ENCODE measurements at places on chromosomes 16 and 17.

GRCh38 chr17:50682938-50683337, 24.8 kb downstream of the ANKRD40 start:
- DNase-seq, result no peak

DNA sequence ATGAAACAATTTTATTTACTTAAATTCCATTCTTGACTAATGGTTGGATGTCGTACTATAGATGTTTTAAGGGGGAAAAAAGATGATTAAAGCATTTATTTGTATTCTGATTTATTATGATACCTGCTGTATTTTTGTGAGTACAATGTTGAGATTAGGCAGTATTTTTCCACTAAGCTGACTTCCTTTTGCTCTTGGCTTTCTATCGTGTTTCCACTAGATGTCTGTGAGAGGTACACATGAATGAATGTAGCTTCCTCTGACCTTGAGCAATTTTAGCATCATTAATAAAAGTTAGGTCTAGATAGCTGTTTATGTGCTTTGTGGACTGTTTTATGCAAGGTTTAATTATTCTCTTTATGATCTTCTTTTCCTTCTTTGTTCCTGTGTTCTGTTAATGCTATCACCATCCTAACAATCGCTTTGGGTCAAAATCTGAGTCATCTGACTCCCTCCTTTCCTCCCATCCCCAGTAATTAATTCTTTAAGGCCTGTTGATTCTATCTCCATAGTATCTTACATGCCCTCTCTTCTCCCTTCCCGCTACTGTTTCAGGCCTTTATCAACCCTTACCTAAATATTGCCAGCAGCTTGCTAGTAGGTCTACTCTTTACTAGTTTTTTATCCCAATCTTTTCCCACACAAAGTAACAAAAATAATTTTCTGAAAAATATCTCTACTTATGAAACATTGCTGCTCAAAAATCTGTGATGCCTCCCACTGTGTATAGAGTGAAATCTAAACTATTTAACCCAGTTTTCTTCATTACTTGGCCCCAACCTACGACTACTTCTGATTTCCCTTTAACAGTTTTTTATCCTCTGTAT, 76.0 kb downstream of the VMP1 start:
- DNase-seq, result peak; percentile 58

- peak; percentile 50 for DNase-seq
These were observed 146.1 kb downstream of the SEC14L1 start for GRCh38 chr17:77286641-77287431.

DNA sequence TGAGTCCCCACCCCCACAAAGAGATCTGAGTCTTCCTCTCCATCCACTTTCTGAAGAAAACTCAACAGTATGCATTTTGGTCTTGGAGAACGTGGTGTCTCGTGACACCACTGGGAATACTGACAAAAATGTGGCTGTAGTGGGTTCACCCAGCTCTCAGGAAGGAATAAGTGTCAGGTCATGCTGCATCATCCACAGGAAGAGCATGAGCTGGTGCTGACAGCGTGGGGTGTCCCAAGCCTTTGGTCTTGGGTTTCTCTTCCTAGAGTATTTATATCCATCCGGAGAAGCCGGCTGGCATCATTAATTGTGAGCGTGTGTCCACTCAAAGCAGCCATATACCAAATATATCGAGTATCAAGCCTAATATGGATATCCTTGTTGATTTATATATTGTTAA, 55.9 kb downstream of the C17orf67 start:
- DNase-seq, result no peak

DNA sequence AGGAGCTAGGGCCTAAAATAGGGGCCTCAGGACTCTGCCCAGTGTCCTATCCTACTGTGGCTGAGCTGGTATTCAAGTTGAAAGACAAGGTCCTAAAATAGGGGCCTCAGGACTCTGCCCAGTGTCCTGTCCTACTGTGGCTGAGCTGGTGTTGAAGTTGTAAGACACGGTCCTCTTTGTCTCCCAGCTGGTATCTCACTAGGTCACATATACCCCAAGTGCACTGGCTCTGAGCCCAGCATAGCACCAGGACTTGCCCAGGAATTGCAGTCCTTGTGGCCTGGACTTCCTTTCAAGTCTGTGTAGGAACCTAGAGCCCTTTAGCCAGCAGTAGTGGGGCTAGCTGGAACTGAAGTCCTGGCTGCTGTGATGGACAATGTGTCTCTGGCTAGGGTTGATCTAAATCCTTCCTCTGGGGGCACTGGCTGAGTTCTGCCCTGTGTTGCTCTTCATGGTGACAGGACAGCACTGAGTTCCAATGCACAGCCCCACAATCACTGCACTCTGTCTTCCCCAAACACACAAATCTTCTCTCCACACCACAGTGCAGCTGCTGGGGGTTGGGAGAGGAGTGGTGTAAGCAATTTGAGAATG, 260.5 kb downstream of the HAPSTR1 start:
- no peak for DNase-seq

DNA sequence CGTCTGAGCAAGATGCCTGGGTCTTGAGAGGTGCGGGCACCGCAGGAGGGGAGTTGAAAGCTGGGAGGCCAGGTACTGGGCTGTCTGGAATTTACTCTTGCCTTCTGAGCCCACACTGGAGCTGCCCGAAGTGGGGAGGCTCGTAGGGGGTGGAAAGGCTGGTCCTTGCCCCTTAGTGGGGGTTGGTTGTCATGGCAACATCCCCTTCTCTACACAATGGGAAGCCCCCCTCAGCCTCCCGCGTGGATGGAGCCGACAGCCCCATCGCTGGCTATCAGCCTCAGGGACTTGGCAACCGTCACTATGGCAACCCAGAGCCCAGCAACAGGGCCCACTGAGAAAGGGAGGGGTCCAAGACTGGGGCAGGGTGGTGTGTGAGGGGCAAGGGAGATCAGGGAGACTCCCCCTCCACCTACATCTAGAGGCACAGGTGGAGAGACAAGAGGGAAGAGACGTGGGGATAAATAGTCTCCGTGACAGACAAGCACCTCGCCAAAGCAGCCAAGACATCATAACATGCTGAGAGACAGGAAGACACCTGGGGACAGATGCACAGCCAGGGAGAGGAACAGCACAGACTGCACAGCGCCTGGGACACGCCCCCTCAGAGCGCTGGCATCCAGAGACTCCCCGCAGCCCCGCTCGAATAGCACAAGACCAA, 5.3 kb upstream of the DNAH2 start:
- DNase-seq, result no peak

GRCh38 chr16:22272870-22273650, 24.1 kb upstream of the POLR3E start:
- no peak for DNase-seq

GRCh38 chr16:4323071-4323844, 7.4 kb downstream of the GLIS2 start:
- DNase-seq, result no peak

DNA sequence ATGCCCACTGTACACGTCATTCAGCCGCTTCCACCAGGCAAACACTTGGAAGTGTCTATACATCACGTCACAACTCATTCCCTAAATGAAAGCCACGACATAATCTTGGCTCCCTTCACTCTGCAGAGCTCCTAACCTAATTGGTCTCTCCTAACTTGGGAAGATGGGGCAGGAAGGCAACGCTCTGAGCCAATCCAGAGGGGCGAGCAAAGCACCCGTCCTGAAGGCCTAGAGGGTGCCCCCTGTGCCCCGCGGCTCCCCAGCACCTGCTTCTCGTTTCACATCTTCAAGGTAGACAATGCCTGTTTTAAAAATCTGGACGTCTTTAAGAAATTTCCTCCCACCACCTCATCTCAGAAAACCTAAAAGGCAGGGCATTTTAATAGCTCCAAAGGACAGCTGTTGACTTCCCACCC, 1.0 kb downstream of the CSNK2A2 start:
- DNase-seq, result no peak

- peak; percentile 80 for DNase-seq
These were observed 12.7 kb upstream of the STAC2 start for GRCh38 chr17:39238311-39238972.

GRCh38 chr16:87979352-87979751, 28.1 kb downstream of the BANP start:
- DNase-seq, result no peak

GRCh38 chr16:1150511-1150982, 2.4 kb upstream of the CACNA1H start:
- DNase-seq, result no peak

DNA sequence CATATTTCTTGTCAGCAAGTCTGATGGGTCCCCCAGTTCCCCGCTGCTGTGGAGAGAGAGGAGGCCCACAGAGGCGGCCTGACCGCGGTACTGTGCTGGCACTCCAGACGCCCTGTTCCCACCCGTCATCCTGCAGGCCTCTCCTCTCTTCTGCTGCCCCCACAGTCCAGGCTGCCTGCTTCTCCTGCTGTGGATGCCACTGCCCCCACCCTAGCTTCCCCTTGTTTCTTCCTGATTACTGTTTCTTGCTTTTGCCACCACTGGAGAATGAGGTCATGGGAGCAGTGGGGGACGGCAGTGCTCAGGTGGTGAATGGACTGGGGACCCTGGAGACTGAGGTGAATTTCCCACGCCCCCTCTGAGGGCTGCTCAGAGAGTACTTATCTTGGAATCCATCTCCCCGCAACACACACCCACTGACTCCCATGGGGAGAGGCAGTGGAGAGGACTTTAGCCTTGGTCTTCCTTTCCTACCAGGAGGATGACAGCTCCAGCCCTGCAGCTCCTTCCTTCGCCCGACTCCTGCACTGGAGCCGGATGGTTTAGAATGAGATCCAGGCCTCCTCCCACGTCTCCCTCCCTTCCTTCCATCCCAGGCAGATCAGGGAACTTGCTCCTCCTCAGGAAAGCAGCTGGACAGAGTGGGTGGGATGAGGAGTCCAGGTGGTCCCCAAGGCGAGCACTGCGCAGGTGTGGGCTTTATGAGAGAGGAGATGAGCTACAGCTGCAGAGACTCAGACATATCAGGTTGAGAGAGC, 60.4 kb downstream of the PLXDC1 start:
- no peak for DNase-seq

DNA sequence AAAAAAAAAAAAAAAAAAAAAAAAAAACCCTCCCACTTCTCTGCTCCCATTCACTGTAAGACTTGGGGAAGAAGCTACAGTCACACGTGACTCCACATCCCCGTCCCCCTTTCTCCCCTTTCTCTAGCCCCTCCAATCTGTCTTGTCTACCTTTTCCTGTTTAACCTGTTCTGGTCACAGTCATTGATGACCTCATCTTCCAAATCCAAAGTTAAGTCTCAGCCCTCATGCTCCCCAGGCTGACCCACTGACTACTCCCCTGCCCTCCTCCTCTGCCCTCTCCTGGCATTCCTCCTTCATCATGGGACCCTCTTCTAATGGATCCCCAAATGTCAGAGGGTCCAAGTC, 1.6 kb upstream of the CDH5 start:
- no peak for DNase-seq

- no peak for DNase-seq
These were observed 25.4 kb downstream of the CCR7 start for GRCh38 chr17:40539711-40540411.

GRCh38 chr16:12417815-12418211, 385.9 kb downstream of the CPPED1 start:
- no peak for DNase-seq

- no peak for DNase-seq
These were observed 23.5 kb downstream of the ZNF276 start for GRCh38 chr16:89744813-89745212.

GRCh38 chr17:30000755-30001257, 59.4 kb downstream of the EFCAB5 start:
- no peak for DNase-seq

- peak; percentile 24 for DNase-seq
These were observed 383.1 kb downstream of the KCNJ2 start for GRCh38 chr17:70552230-70552981.

Measured in SW 1271 (cell line).